Fibroblast of mammary gland (primary cell): ENCODE measurements at places on chromosomes 6 and 20.

GRCh38 chr6:30721198-30722024 is 1.3 kb downstream of the TUBB start:
- peak; percentile 83 for DNase-seq

DNA sequence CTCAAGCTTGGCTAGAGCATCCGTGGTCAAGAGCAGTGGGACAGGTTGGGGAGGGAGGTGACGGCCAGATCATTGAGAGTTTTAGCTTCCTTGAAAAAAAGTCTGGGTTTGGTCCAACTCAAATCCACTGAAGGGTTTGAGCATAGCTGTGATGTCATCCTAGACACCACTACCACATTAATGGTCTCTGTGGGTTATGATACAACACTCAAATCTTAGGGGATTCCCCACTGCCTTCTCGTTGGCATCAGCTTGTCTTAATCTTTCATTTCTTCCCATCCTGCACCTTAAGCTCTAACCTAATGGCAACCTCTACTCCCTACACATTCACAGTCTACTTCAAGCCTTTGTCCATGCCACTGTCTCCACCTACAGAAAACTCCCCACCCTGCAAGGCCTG is 77.3 kb downstream of the BMP6 start:
- DNase-seq, result no peak

DNA sequence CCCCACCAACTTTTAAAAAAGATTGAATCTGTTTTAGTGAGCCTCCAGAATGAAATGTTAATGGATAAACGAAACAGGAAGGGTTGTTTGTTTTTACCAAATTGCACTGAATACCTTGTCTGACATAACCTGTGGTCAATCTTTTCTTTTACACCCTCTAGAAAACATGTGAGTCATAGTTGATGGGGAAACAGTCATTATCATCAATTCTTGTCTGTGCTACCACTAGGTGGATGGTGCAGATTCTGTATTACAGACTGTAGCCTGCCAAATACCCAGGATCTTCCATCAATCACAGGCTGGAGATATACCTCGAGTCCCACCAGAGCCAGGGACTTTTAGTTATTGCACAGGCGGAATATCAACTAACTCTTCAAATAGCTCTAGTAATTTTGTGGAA is 29.5 kb upstream of the PKIB start:
- peak; percentile 14 for DNase-seq

DNA sequence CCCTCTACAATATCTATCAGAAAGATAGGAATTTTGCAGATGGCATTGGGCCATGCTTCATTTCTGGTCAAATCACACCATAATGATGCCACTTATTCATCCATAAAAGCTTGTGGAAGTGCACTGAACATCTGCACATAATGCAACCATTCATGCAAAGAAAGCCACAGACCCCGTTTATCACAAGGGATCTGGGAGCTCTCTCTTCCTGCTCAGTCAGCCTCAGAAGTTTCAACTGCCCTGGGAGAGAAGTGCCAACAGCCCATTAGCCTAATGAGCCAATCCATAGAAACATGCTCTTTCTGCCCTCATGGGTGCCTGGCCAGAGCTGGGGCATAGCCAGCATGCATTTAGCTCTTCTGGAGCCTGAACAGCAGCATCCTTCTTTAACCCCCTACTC is 85.8 kb downstream of the SLC35F1 start:
- no peak for DNase-seq

GRCh38 chr20:56202493-56203077 is 45.9 kb upstream of the MC3R start:
- DNase-seq, result peak; percentile 18

- DNase-seq, result no peak
Measured at GRCh38 chr20:63808964-63809674, 21.9 kb downstream of the ZBTB46 start.

DNA sequence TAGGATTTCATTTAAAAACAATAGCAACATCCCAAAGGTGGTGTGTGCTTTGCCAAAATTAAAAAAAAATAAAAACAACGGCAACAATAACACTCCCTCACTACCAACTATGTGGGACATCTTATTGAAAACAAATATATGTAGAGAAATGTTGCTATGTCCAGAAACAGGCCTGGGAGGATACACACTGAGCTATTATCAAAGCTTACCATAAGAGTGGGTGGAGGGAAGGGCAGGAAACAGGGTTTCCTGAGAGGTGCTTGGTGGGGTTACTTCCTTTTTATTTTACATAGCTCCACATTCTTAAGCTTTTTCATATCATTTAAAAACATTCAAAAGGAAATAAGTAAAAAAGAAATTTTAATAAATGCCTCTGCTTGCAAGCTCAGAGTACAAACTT is 150.0 kb upstream of the RIPOR2 start:
- no peak for DNase-seq

- DNase-seq, result no peak
Measured at GRCh38 chr6:140653972-140654371, 1279.5 kb upstream of the CITED2 start.

DNA sequence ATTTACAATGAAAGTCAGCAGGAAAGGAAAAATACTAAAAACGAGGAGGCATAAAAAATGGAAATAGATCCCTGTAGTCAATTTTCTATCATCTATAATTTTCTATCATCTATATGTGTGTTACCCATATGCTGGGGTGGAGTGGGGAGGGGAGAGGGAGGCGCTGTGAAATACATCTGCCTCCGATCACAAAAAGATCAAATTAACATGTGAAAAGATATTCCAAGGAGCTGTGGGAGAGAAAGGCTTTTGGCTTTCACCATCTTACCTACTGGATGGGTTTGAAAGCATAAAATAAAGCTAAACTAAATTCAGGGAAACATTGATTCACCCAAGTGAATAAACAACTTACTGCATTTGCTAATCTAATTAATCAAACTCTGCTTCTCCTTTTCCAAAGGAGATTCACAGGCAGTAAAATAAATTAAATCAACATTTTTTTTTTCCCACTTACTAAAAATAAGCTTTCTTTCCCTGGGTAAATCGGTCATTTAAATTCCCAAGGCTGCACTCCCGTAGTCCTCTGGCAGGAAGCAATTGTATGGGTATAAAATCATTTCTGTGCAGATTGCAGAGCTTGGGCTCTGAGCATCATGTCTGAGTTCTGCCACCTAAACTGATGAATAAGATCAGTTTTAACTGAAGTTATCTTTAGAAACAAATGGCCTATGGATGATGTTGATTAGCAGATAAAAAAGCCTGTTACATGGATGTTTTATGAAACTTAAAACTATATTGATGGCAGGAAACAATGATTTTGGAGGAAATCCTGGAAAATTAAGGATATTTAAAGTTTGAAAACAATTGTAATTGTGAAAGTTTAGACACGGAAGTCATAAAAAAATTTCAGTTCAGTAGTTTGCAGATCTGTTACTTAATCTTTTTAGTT is 147.9 kb downstream of the SOX4 start:
- no peak for DNase-seq

DNA sequence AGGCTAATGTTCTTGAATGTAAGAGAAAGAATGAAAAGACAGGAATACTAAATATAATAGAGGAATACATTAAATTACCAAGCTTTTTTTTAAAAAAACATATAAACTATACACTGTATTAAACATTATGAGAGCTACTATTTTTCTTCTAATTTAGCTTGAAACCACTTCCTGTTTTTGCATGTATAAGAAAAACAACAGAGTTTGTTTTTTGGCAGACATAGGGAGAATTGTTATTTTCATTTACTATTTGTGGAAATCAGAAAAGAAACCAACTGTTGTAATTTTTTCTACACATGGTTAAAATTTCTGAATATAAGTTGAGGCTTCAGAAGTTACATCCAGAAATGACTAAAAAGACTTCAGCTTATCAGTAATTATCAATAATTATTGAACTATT is 991.8 kb upstream of the GJE1 start:
- no peak for DNase-seq

GRCh38 chr20:40990542-40991120 is 38.0 kb upstream of the TOP1 start:
- peak; percentile 87 for DNase-seq

DNA sequence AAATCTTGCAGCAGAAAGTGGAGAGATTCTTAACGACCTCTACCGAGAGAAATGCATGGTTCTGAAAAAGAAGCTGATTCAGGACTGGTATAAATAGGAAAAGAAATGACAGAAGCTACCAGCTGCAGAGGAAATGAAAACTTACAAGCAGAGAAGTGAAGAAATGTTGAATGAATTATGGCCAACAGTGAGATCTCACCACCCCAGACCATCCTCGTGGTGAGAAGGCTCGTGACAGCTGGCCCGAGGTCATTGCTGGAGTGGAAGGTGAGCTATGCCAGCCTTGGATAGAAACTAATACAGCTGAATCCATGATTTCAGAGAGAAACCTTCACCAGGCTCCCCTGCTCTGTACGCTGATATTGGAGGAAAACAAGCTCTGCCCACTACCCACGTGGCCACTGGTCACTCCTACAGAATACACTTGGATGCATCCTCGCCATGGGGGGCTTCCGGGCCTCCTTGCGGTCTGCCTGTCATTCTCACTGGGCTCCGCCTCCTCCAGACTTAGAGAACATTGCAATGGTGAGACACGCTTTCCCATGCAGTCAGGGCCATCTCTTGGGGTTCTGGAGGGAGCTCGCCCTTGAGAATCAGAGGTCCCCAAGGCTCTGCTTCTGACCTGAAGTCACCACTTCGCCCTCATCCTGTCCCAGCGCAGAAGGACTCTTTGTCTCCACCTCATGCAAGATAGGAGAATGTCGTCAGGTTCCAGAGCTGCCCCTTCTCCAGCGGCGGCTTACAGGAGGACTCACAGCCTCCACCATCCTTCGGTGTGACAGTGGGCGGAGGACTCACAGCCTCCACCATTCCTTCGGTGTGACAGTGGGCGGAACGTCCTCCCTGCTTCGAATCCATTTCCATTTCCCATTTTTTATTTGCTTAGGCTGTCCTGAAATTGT is 10.6 kb upstream of the TUBB2B start:
- no peak for DNase-seq

- no peak for DNase-seq
Measured at GRCh38 chr6:87583822-87584221, 6.0 kb downstream of the RARS2 start.

DNA sequence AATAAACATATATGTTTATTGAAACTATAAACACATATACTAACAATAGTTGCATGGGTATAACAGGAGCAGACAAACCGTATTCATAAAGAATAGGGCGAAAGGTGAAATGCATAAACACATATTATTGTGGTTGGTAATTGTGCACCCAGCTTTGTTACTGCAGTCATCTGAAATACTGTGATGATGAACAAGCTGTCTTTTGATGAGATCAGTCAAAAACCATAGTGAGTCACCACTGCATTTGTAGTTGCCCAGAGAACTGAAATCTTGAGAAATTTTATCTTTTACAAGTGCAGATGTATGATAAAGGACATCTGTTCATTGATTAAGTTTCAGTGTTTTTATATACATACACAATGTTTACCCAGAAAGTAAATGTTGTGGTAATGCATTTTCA is 133.7 kb downstream of the MYO6 start:
- DNase-seq, result peak; percentile 75

- DNase-seq, result no peak
Measured at GRCh38 chr6:84156306-84156705, 71.1 kb downstream of the CEP162 start.

DNA sequence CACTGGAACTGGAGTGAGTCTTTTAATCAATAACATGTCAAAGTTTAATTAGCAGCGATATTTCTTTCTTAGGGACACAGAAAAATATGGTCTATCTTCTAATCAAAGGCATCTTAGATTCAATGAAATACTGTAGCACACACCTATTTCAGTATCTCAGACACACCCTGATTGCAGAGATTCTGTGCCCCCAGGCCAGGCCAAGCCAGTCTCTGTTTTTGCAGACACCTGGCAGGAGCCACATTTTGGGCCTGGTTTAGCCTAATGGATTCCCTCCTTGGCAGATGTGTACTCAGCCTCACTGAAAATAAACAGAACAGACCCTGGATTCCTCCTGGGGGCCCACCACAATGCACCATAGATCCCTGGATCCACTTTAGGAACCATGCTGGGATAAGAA is 74.8 kb downstream of the LRFN2 start:
- no peak for DNase-seq

GRCh38 chr6:21193790-21194475 is 399.6 kb upstream of the SOX4 start:
- DNase-seq, result no peak

- DNase-seq, result no peak
Measured at GRCh38 chr6:99331531-99331930, 17.9 kb downstream of the FAXC start.

DNA sequence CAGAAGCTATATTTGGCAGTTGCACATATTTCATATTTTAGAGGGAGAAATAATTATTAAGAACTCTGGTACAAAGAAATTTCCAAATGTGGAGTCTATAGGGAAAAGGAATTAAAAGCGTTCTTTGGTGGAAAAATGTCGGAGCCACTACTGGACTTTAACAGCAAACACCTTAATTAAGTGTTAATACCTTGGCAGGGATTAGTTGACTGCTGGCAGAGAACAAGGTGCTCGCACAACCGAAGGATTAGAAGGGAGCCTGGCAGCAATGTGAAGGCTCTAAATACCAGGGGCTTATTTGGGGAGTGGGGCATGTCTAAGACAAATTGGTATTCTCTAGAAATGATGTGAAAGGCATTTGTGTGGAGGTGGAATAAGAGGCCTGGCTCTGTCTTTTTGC is 98.9 kb downstream of the PAK5 start:
- DNase-seq, result no peak

DNA sequence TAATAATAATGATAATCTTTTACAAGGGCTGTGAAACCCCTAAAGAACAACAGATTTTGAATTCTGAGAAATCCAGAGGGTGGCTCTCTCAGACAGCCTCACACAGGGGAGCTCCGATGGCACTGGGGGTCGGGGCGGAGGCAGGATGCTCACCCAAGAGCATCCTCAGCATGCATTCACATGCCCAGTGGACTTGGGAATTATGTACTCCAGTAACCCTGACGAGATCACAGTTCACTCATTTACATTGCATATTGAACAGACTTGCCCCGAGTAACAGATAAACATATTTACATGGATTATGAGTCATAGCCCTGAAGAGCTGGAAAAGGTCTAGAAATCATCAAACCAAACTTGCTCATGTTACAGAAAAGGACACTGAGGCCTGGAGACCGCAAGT is 482.7 kb upstream of the JARID2 start:
- peak; percentile 81 for DNase-seq

- peak; percentile 43 for DNase-seq
Measured at GRCh38 chr6:22754061-22754460, 184.7 kb downstream of the HDGFL1 start.

DNA sequence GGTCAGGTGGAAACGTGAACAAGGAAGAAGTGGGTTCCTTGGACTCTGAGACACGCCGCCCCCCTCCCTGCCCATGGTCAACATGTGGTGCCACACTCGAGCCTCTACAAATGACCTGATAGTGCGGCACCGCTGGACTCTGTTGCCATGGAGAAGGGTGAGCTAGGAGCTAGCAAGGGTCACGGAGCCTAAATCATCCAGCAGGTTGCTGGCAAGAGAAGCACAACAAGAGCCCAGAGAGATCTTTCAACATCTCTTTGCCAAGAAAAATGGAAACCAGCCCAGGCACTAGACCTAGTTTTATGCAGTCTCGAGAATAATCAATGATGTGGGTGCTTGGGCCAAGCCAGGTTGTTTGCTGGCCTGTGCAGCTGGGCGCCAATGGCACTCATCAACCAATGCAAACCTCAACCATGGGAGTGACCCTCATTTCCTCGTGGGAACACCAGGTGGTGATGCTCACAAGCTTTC is 69.5 kb downstream of the NOL4L start:
- no peak for DNase-seq
